ENCODE measurements at places on chromosomes 2 and 18. TPM values are rescaled to one million over a fixed set of nuclear protein-coding genes. Genes with fewer than 3 reads are reported as not detected.

Gene TUBA4B
- not detected for total RNA-seq

Gene NAT8
- not detected for total RNA-seq

- no peak overlapping the region for H3K4me3 ChIP-seq
- H3K36me3 ChIP-seq = peaks cover 14% of the 10 kb centered on the region
- H3K4me1 ChIP-seq = peaks cover 21% of the 10 kb centered on the region
- peaks cover 6% of the 10 kb centered on the region for H3K27me3 ChIP-seq
These were observed 14.3 kb downstream of the GPR17 start for GRCh38 chr2:127660291-127660578.

DNA sequence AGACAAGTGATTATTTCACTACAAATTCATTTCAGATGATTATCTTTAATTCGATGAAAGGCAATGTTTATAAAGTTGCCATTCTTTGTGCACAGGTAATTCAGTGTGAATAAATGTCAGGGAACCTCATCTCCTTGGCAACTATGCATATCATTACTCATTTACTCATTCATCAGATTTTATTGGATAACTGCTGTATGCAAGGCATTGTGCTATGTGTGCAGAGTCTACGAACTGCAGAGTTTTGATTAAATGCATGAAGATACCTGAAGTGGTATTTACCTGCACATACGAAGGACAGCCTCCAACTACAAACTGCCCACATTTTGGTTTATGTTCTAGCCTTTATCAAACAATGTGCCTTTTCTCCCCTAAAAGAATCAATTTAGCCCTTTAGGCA is 3.5 kb downstream of the RND3 start:
- peaks cover 77% of the 10 kb centered on the region for H3K27me3 ChIP-seq
- peak overlapping the region; percentile 99 for H3K27ac ChIP-seq
- peaks cover 68% of the 10 kb centered on the region for H3K4me1 ChIP-seq
- no peak for DNase-seq

Gene CNNM3
- total RNA-seq = 8.4 TPM

DNA sequence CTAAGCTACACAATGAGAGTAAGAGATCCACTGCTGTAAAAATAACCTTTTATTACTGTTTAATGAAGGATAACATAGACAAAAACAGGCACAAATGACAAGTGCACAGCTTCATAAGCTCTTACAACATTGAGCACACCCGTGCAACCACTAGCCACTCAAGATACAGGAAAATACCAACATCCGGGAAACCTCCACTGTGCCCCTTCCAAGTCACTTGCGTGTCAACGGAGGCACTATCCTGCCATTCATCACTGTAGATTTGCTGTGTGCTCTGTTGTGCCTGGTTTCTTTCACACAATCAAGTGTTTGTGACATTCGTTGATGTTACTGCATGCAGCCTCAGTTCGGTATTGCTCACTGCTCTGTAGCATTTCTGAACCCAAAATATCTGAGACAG is 292.9 kb upstream of the MYT1L start:
- no peaks in the 10 kb centered on the region for H3K4me1 ChIP-seq
- DNase-seq = no peak
- no peak overlapping the region for H3K4me3 ChIP-seq
- H3K27me3 ChIP-seq = no peaks in the 10 kb centered on the region

Gene HJURP
- 31.8 TPM for total RNA-seq

GRCh38 chr18:25921677-25922421 is 168.6 kb downstream of the SS18 start:
- no peak overlapping the region for H3K27ac ChIP-seq
- DNase-seq = peak; percentile 27
- no peaks in the 10 kb centered on the region for H3K4me1 ChIP-seq
- H3K36me3 ChIP-seq = no peaks in the 10 kb centered on the region

- no peak overlapping the region for H3K4me3 ChIP-seq
- no peak for DNase-seq
- peaks cover 5% of the 10 kb centered on the region for H3K27me3 ChIP-seq
- no peaks in the 10 kb centered on the region for H3K4me1 ChIP-seq
- no peaks in the 10 kb centered on the region for H3K36me3 ChIP-seq
These were observed 19.1 kb upstream of the TEX51 start for GRCh38 chr2:126879348-126880298.

Gene DLGAP1
- total RNA-seq = 0.42 TPM

GRCh38 chr2:20049637-20050036 is 1.8 kb downstream of the LAPTM4A start:
- peaks cover 8% of the 10 kb centered on the region for H3K36me3 ChIP-seq
- no peak overlapping the region for H3K4me3 ChIP-seq
- no peaks in the 10 kb centered on the region for H3K27me3 ChIP-seq
- H3K27ac ChIP-seq = no peak overlapping the region
- peaks cover 39% of the 10 kb centered on the region for H3K4me1 ChIP-seq

Gene LYPD6B
- 19.9 TPM for total RNA-seq

- H3K4me1 ChIP-seq = peaks cover 27% of the 10 kb centered on the region
- peaks cover 10% of the 10 kb centered on the region for H3K27me3 ChIP-seq
- no peaks in the 10 kb centered on the region for H3K36me3 ChIP-seq
- no peak overlapping the region for H3K4me3 ChIP-seq
- peak; percentile 37 for DNase-seq
- no peak overlapping the region for H3K27ac ChIP-seq
These were observed 29.0 kb downstream of the SERPINB5 start for GRCh38 chr18:63505566-63506335.

- peak; percentile 75 for DNase-seq
- peak overlapping the region; percentile 60 for H3K4me3 ChIP-seq
- peaks cover 70% of the 10 kb centered on the region for H3K4me1 ChIP-seq
- peaks cover 2% of the 10 kb centered on the region for H3K27me3 ChIP-seq
These were observed 183.1 kb downstream of the C1D start for GRCh38 chr2:67879586-67880290.

DNA sequence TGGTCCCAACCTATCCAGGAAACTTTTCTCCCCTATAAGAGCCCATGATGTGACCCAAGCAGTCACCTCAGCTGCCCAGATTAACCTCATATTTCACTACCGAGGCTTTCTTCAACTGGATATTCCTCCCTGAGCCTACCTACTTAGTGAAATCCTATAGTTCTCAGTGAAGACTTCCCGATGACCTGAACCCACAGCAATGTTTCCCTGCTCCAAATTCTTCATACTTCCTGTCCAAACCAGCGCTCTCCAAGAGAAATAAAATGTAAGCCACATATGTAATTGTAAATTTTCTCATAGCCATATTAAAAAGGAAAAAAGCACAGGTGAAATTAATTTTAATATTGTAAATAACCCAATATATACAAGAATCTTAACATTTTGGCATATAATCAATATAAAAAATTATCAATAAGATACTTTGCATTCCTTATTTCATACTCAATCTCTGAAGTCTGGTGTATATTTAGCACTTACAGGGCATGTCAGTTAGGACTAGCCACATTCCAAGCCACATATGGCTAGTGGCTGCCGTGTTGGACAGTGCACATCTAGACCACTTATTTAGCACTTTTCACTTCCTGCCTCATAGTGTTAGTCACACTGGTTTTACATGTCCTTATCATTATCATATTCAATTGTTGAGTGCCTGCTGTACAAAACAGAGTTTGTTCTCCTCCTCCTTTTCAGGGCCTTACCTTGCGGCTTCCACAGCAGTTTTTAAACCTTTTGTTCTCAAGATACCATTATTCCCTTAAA is 1.9 kb upstream of the STAT4 start:
- H3K4me3 ChIP-seq = no peak overlapping the region
- H3K27me3 ChIP-seq = peaks cover 6% of the 10 kb centered on the region
- H3K27ac ChIP-seq = no peak overlapping the region
- peaks cover 30% of the 10 kb centered on the region for H3K4me1 ChIP-seq

DNA sequence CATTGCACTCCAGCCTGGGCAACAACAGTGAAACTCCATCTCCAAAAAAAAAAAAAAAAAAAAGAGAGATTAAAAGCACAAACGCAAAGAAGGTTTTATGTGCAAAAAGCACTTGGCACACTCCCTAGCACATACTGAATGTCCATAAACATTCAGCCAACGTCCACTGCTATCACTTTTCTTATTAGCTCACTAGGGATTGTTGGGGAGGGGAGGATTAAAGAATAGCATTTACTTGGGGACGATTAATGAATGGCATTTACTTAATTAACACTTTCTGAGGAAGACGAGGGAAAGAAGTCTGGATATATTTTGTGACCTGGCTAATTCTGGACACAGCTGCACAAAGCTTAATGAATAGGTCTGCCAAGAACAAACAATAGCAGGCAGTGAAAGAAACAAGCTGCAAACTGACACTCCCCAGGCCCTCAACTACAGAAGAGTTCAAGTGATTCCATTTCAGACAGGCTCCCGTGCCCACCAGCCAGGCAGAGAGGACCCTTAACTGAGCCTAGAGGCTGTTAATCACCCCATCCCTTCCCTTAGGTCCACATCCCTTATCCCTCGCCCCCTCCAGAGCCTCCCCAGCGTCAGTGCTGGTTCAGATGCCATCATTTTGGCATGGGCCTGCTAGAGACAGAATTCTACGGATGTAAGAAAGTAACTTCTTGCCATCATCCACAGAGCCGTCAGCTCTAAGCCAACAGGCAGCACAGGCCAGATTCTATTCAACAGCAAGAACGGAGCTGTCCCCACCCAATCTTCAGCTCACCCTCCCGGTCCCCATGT is 7.4 kb downstream of the CYB5A start:
- no peaks in the 10 kb centered on the region for H3K36me3 ChIP-seq
- H3K4me1 ChIP-seq = peaks cover 64% of the 10 kb centered on the region
- no peak overlapping the region for H3K27ac ChIP-seq
- no peak for DNase-seq

Gene GPR155
- total RNA-seq = 6.7 TPM

Gene OTOS
- not detected for total RNA-seq

Gene ANKRD36C
- 7.2 TPM for total RNA-seq

DNA sequence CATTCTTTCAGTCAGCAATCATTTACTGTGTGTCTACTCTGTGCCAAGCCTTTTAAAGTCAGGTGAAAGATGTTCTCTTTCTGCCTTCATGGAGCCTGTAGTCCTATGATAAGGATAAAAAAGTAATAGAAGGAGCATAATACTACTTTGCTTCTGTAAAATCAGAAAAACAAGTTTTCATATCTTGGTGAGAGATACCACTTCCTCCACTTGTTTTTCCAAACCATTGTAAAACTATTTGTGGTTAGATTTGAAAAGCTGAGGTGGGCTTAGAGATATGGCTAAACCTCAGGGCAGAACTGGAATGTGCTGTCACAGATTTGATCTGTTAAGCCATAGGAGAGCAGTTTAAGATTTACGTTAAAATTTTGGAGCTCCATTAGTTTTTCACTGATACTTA is 104.7 kb upstream of the FAM117B start:
- no peak overlapping the region for H3K4me3 ChIP-seq
- no peak for DNase-seq
- H3K36me3 ChIP-seq = peaks cover 14% of the 10 kb centered on the region

Gene GPR55
- total RNA-seq = not detected

- peaks cover under 1% of the 10 kb centered on the region for H3K4me1 ChIP-seq
- no peaks in the 10 kb centered on the region for H3K36me3 ChIP-seq
- no peak overlapping the region for H3K27ac ChIP-seq
- H3K4me3 ChIP-seq = no peak overlapping the region
- H3K27me3 ChIP-seq = peaks cover 18% of the 10 kb centered on the region
These were observed 266.2 kb downstream of the TGIF1 start for GRCh38 chr18:3716116-3716660.

GRCh38 chr2:125644257-125644656 is 1011.7 kb upstream of the GYPC start:
- H3K4me1 ChIP-seq = no peaks in the 10 kb centered on the region
- H3K36me3 ChIP-seq = no peaks in the 10 kb centered on the region
- H3K4me3 ChIP-seq = no peak overlapping the region
- no peak for DNase-seq

- H3K36me3 ChIP-seq = no peaks in the 10 kb centered on the region
- H3K27ac ChIP-seq = no peak overlapping the region
- H3K4me3 ChIP-seq = no peak overlapping the region
- peaks cover 37% of the 10 kb centered on the region for H3K4me1 ChIP-seq
- no peaks in the 10 kb centered on the region for H3K27me3 ChIP-seq
These were observed 243.9 kb upstream of the GULP1 start for GRCh38 chr2:188047735-188048134.

GRCh38 chr2:238424313-238424700 is 2.4 kb upstream of the ASB1 start:
- peak overlapping the region; percentile 74 for H3K27ac ChIP-seq
- H3K4me1 ChIP-seq = peaks cover 67% of the 10 kb centered on the region
- no peak overlapping the region for H3K4me3 ChIP-seq
- H3K36me3 ChIP-seq = peaks cover 20% of the 10 kb centered on the region
- DNase-seq = no peak

Gene CCBE1
- 169 TPM for total RNA-seq

GRCh38 chr2:84741182-84741822 is 139.6 kb downstream of the TRABD2A start:
- peaks cover 18% of the 10 kb centered on the region for H3K4me1 ChIP-seq
- peaks cover 17% of the 10 kb centered on the region for H3K27me3 ChIP-seq
- peak; percentile 38 for DNase-seq
- H3K27ac ChIP-seq = no peak overlapping the region
- H3K4me3 ChIP-seq = no peak overlapping the region

Gene SGO2
- 9.0 TPM for total RNA-seq

- peaks cover 10% of the 10 kb centered on the region for H3K27me3 ChIP-seq
- no peak for DNase-seq
- no peak overlapping the region for H3K4me3 ChIP-seq
- peaks cover 6% of the 10 kb centered on the region for H3K4me1 ChIP-seq
- peaks cover 5% of the 10 kb centered on the region for H3K36me3 ChIP-seq
These were observed 7.4 kb upstream of the MAT2A start for GRCh38 chr2:85531589-85531988.

Gene TMEM163
- not detected for total RNA-seq

- H3K36me3 ChIP-seq = no peaks in the 10 kb centered on the region
- H3K27ac ChIP-seq = no peak overlapping the region
- peak overlapping the region; percentile 58 for H3K4me3 ChIP-seq
- H3K4me1 ChIP-seq = peaks cover 9% of the 10 kb centered on the region
These were observed 137.7 kb downstream of the SNTG2 start for GRCh38 chr2:1088192-1088860.

GRCh38 chr2:102337481-102338386 is 17.9 kb upstream of the IL18R1 start:
- H3K4me1 ChIP-seq = no peaks in the 10 kb centered on the region
- H3K4me3 ChIP-seq = no peak overlapping the region
- H3K27ac ChIP-seq = no peak overlapping the region
- H3K27me3 ChIP-seq = peaks cover 5% of the 10 kb centered on the region
- no peak for DNase-seq
- no peaks in the 10 kb centered on the region for H3K36me3 ChIP-seq

DNA sequence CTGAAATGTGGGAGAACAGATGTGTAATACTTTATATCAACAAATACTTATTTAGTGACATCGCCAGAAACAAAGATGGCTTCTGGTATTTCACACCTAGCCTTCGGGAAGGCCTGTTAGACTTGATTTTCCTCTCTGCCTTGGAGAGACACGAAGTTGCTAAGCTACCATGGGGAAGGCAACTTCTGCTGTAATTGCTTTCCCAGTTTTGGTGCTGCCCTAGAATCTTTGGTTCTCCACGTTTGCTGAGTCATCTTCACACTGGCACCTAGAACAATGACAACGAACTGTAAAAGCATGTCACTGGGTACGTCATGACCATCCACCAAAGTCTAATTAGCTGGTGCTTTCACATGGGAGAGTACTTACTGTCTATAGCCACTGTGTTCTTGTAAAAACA is 58.7 kb upstream of the ACTR3 start:
- no peaks in the 10 kb centered on the region for H3K36me3 ChIP-seq
- peaks cover 10% of the 10 kb centered on the region for H3K4me1 ChIP-seq
- H3K27ac ChIP-seq = peak overlapping the region; percentile 65
- no peaks in the 10 kb centered on the region for H3K27me3 ChIP-seq
- peak; percentile 31 for DNase-seq

GRCh38 chr18:36354989-36355388 is 57.5 kb downstream of the FHOD3 start:
- H3K27ac ChIP-seq = peak overlapping the region; percentile 90
- peak overlapping the region; percentile 66 for H3K4me3 ChIP-seq
- peak; percentile 84 for DNase-seq
- H3K27me3 ChIP-seq = no peaks in the 10 kb centered on the region
- H3K36me3 ChIP-seq = peaks cover 16% of the 10 kb centered on the region
